ENCODE measurements at places on chromosomes 5 and 9. TPM values are rescaled to one million over a fixed set of nuclear protein-coding genes. Genes with fewer than 3 reads are reported as not detected.

GRCh38 chr5:65873181-65873750 lies 53.1 kb upstream of the ERBIN start:
- no peak for DNase-seq

The RASGRF2 gene
- 17.2 TPM for total RNA-seq

GRCh38 chr9:20811872-20812271 lies 127.8 kb downstream of the FOCAD start:
- no peak for DNase-seq

The SLC45A2 gene
- total RNA-seq: not detected

DNA sequence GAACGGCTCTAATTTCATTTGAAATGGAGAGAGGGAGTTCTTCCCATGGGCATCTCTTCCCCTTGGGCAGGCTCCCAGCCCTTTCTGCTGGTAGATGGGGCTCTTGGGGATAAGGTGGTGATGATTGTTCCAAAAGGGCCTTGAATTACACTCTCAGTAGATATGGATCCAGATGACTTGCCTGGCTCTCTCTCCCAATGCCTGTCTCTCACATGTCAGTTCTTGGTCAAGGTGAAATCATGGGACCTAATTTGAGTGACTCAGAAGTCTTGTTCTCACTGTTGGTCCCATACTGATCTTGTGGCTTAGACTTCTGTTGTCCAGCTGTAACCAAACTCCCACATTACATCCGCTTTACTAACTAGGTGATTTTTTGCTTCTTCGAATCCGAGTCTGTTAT lies 317.0 kb upstream of the RFX3 start:
- DNase-seq: no peak

DNA sequence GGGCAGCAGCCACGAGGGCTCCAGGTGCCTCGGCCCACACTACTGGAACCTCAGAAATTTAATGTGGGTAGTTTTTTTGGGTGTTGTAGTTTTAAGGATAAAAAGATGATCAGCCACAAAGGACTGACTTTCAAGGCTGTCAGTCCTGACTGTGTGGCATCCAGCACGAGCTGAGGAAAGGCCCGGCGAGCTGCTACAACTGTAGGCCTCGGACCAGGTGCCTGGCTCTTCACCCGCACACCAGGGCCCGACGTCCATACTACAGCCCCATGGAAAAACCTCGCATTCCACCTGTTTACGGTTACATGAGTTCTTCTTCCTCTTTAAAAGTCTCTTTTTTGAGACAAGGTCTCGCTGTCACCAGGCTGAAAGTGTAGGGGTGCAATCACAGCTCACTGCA lies 2.6 kb downstream of the CLPTM1L start:
- DNase-seq: no peak

DNA sequence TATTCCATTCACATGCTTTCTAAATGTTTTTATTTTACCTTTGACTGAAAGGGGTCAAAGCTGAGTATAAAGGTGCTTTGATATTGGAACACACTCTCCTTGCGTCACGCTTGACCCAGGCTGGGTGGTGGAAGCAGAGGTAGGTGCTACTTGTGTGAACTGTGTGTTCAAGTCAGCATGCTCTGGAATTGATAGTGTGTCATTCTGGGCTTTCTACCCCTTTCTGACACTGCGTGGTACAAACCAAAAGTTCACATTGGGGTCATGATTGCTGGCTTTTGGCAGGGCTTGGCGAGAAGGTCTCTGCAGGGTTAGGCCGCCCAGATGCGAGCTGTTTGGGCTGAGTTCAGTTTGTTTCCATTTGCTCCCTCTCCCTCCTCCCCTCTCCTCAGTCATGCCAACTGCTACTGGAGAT lies 131.8 kb downstream of the ADAMTSL1 start:
- DNase-seq: no peak

- no peak for DNase-seq
Measured at GRCh38 chr9:134267881-134268724, 58.2 kb upstream of the RXRA start.

The NEUROG1 gene
- not detected for total RNA-seq

DNA sequence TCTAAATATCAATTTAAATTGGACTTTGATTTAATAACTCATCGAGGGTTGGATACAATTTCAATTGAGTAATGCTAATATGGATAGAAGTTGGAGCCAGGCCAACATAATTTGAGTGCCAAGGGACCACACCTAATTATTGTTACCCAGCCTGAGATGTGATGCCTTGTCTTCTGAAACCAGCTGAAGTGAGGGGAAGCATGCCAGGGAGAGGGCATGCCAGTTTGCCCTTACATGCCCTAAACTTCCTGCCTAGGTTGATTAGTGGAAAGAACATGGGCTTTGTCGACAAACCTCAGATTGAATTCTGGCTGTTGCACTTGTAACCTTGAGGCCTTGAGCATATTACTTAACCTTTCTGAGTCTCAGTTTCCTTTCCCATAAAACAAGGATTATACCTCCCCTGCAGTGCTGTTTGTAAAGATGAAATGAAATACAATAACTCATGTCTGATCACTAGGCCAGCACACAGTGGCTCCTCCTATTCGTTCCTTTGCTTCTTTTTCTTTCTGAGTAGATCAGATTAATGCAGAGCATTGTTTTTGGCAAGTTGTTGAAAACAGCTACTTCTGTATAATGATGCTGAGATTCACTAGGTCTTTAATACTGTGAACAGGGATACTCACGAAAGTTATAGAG lies 412.8 kb downstream of the TLE4 start:
- DNase-seq: no peak

DNA sequence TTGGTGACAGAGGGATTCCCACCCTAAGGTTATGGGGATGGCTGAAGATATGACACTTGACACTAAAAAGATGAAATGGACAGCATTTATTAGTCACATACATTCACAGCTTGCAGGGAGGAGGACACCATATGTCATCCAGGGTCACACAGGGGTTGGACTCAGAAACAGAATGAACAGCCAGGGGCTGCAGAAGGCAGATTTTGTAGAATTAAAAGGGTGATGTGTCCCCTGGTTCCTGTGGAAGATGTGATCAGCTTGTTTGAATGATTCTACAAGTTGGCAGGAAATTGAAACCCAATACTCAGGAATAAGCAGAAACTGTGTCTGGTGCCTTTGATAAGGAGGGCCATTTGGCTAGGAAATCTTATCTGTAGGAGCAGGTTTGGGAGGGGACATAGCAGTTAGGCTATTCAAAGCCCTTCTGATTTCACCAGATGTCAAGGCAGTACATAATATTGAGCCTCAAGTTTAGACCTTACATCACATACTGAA lies 102.3 kb upstream of the GRIN3A start:
- no peak for DNase-seq

The GMCL2 gene
- total RNA-seq: not detected

The SFXN1 gene
- 19.9 TPM for total RNA-seq

DNA sequence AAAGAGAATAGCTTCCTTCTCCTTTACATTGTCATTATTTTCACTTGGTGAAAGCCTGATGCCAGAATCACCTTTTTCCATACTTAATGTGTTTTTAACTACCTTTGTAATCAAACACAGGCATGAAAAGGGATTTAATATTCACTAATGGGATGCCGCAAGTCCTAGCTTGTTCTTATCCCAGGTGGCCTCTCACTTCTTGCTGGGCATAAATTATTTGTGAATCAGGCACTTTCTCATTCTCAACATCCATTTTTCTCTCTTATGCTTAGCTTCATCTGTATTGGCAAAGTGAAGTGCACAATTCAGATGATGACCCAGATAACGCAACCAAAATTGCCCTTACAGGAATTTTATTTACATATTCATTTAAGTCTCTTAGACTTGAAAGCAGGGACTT lies 10.9 kb downstream of the ACTL7B start:
- no peak for DNase-seq

DNA sequence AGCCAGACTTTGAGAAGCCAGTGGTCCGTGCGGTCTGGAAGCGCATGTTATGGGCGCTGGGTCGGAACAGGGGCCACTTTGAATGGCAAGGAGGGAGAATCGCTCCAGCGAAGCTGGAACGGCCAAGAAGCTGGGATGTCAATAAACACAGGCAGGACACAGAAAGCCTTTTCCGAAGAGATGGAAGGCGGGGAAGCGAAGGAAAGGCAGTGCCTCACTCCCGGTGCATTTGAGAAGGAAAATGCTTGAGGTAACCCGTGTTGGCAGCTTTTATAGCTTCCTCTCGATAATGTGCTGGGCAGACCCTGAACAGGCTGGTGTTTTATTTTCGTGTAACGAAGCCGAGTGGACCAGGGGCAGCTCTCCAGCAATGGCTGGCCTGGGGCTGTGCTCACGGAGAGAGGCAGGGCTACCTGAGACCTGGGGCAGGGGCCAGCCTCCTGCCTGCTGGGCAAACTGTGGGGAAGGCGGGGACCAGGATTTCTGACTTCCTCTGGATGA lies 84.2 kb upstream of the SPRY4 start:
- no peak for DNase-seq

The C5orf46 gene
- total RNA-seq: not detected

GRCh38 chr9:111798786-111799185 lies 4.0 kb upstream of the SHOC1 start:
- DNase-seq: no peak

DNA sequence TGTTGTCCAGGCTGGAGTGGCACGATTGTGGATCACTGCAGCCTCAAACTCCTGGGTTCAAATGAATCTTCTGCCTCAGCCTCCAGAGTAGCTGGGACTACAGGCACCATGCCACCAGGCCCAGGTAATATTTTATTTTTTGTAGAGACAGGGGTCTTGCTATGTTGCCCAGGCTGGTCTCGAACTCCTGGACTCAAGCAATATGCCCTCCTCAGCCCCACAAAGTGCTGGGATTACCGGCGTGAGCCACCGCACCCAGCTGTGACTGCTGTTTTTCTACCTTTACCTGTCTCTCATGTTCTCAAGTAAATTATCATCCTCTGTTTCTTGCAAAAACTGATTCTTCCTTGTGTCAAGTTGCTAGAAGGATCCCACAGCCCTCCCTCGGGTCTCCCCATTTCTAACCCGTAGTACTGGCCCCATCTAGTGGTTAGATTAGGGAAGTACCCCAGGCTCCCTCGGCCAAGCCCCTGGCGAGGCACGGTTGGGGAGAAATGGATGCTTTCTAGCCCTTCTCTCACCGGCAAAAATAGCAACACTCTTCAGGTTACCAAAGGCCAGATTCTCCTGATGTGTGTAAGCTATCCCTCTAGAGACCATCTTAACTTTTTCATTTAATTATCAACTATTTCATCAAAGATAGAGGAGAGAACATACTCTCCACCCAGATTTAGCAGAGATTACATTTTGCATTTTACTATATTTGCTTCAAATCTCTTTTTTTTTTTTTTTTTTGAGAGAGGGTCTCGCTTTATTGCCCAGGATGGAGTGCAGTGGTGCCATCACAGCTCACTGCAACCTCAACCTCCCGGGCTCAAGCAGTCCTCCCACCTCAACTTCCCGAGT lies 19.2 kb upstream of the TOR1B start:
- DNase-seq: peak; percentile 42

DNA sequence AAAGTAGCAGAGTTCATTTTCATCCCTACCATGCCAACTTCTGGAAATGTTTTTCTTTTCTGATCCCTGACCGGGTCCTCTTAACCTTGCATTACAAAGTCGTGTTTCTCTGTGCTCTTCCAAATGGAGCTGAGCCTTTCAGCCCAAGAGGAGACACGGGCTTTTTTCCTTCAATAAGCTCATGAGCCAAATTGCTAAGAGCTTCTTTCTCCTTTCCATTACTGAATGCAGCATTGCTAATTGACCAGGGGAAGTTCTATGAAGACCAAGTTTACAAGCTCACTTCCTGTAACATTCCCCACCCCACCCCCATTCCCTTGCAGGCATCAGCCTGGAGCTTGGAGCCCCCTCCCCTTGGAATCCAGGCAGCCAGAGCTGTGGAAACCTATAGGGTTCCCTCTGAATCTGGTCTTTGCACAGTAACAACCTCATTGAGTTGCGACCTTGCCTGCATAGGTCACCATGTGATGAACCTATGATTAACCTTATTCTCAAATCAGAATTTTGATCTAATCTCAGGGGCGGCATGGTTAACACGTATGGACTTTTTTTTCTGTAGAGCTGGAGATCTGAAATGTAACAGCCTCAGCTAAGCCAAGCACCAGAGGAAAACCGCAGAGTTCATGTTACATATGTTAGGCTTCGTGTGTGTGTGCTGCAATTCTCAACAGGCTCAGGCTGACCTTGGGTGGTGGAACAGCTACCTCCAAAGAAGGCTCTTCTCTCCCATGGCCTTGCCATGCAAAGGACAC lies 395.7 kb upstream of the ZNF462 start:
- no peak for DNase-seq

GRCh38 chr9:18673179-18673578 lies 199.2 kb downstream of the ADAMTSL1 start:
- no peak for DNase-seq

DNA sequence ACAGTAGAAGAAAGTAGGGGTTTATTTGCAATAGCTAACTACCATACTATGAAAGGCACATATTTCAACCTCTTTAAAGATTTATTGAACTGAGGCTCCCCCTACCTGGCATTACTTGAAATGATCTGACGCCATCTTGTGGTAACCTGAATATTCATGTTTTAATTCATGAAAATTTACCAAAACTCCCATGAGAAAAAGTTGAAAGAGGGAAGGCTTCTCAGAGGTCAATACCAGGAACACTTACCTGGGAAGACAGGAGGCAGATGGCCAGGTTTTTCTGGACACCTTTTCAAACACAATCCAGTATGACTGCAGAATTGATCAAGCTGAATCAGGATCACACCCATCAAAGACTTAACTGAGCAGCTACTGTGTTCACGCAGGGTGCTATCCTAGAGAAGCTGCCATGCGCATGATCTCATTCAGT lies 9.4 kb downstream of the PRELID2 start:
- no peak for DNase-seq

DNA sequence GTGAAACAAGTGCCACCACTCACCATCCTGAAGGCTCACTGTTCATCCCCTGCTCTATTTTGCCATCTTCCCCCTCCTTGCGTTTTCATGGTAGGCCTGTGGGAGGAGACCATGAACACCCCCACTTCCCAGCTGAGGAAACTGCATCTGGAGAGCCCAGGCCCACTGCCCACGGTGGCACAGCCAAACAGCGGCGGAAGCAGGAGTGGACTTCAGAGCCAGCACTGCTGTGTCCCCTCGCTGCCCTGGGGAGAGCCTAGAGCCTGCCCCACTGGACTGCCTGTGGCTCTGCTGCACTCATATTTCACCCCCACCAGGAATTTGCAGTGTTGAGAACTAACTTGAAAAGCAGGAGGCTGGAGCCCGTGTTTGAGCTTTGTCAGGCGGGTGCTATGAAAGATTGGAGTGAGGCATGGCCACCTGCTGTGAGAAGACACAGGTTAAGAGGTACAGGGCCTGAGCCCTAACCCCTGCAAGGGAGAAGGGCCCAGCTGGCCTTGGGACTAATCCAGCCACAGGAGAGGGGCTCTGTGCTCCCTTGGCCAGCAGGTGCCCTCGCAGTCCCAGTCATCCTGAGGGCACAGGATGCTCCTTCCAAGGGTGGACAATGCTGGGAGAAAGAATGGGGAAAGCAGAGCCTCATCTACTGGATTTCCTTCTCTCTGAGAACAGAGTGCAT lies 79.0 kb downstream of the MACROH2A1 start:
- DNase-seq: no peak

The SPATA31E1 gene
- not detected for total RNA-seq

- no peak for DNase-seq
Measured at GRCh38 chr9:132973166-132973565, 5.3 kb upstream of the GFI1B start.

The CLIC3 gene
- 6.4 TPM for total RNA-seq

The RABGAP1 gene
- total RNA-seq: 50.6 TPM
